Stimulated activated CD4-positive, alpha-beta T cell treated with anti-CD3 and anti-CD28 coated beads, Interleukin-1b, Interleukin-23, amount 100 ng/mL, for 24 hours (primary cell): ENCODE measurements at places on chromosomes 6 and 20.
A peak's percentile ranks its signal among the peaks of the same experiment; 100 is the strongest.

GRCh38 chr6:151260205-151260604 lies 20.4 kb downstream of the AKAP12 start:
- DNase-seq: no peak

- no peak for DNase-seq
Measured at GRCh38 chr20:36604952-36605398, 604 bp upstream of the RAB5IF start.

DNA sequence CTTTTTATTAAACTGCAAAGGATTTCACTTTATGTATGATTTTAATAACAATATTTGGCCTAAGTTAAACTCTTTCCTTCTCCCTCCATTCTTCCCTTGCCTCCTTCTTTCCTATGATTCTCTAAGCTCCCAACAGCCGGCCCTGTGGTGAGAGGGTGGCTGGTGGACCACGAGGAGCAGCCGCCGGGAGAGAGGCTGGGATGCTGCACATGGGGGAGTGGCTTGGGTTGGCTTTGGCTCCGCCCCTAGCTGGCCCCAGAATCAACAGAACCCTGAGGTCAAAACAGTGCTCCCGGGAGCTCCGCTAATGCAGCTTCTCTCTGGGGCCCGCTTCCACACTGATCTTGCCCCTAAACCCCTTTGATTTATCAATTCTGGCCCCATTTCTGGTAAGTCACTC lies 389.8 kb upstream of the AGPAT4 start:
- no peak for DNase-seq

DNA sequence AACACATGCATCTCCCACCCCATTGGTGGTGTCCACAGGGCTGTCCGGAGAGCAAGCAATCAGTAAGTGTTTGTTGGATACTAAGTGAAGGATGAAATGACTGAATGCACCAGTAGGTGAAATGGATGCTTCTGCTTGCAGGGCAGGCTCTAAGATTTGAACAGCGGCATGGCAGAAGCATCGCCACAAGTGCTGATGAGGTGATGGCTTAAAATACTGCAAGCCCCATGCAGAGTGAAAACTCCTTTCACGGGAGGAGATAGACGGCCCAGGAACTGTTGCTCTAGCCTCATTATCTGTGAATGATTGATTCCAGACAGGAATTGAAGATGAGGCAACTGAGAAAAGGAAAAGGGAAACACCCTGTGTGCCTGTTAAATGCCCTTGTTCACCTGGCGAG lies 158.9 kb downstream of the LY86 start:
- no peak for DNase-seq

DNA sequence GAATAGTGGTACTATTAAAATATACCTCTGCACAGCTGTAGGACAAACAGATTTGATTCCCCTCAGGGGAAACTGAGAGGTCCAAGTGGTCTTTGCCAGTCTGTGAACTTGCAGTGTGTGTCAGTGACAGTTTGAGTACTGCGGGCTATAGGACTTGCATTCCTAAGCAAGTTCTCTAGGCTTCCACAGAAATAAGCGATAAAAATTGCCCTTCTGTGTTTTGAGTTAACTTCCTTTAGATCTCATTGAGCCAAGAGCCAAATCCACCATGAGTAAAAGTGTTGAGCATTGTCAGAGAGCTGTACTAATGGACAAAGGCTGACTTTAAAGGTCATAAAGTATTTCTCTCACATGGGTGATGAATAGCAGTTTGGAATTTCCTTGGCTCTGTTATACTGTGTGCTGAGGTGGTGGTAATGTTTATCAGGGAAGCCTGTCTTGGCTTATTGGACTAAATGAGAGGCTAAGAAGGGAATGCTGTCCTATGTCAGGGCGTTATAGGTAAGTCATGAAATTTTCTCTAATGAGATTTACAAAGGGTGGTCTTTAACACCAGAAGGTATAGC lies 122.6 kb upstream of the MAP3K7 start:
- DNase-seq: no peak

- no peak for DNase-seq
Measured at GRCh38 chr20:20009784-20010253, 7.3 kb upstream of the NAA20 start.

- no peak for DNase-seq
Measured at GRCh38 chr20:2144850-2145249, 43.2 kb downstream of the STK35 start.

GRCh38 chr6:28839443-28840120 lies 84.2 kb downstream of the TRIM27 start:
- DNase-seq: no peak

DNA sequence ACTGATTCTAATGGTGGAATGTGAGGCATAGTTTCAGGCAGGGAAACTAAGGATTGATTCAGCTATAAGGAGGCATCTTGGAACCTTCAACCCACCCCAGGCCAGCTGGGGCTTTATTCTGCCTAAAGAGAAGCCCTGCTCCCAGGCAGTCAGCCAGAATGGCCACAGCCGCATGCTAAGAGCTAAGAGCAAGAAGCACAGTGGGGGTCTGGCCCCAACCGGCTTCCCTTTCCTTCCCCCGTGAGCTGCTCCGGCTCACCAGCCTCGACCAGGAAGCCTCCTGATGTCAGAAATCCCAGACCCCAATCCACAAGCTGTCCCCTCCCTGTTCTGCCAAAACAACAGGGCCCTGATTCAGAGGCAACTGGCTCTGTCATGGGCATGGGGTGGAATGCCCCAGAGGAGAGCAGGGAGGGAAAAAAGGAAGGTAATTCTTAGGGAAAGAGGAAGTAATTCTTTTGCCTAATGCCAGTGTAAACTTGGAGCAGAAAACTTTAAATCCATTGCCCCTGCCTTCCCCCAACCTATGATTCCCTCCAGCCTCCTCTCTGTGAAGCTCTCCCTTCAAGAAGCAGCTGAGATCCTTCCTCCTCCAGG lies 6.9 kb downstream of the GRM4 start:
- no peak for DNase-seq

- peak; percentile 32 for DNase-seq
Measured at GRCh38 chr6:36599791-36600209, 5.6 kb downstream of the SRSF3 start.

DNA sequence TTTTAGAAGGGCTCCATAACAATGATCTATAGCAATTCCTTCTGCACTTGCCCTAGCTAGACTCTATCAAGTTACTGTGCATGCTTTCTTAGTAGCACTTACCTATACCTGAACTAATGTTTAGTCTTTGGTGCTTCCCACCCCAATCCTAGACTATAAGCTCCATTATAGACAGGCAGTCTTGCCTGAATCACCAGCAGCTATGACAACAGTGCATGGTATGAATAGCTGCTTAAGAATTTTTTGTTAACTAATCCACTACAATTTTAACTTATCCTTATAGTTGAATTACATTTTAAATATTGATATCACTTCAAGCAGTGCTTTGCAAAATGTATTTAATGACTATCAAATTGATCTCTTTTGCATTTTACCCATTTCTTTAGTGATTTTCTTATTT lies 164.3 kb downstream of the RPS12 start:
- no peak for DNase-seq

DNA sequence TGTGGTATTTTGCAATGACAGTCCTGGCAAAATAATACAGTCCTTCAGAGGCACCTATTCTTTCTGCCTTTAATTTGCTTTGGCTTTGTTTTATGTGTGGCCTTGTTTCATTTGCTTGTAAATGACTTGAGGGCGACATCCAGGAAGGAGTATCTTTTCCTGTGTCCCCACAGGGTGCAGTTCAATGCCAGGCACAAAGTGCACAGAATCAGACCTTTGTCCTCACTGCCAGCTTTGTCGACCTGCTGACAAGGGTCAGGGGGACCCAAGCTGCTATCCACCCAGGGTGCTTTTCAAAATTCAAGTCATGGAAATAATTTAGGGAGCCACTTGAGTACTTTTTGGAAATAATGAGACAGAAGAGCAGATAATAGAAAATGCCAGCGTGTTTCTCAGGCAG lies 37.0 kb upstream of the CDKN1A start:
- no peak for DNase-seq

DNA sequence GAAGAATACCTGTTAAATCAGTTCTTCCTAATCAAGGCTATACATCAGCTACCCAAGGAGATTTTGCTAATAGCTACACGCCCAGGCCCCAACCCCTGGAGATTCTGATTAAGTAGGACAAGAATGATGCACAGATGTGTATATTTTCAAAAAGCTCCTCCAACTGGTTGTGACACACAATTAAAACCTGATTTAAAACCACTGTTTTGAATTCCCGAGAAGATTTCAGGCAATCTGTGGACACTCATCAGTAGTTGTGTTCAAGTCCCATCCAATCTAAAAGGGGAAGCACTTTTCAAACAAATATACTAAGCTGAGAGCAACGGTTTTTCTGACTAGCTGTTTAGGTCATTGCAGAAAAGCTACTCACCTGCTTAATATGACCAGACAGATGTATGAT lies 118.9 kb upstream of the NHSL1 start:
- DNase-seq: no peak

DNA sequence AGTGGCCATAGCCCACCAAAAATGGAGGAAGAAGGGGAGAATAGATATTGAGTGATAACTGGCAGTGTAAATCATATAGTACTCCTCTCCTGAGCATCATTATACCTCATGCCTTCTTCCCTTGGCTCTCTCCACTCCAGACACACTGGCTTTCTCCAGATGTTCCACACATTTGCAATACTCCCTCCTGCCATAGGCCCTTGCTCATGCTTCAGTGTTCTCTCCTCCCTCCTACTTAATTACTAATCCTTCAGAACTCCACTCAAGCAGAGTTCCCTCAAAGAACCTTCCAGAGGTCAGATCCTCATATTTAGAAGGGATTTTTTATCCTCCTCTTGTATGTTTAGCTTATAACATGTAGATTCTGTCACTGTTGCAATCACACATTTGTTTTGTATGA lies 279.5 kb upstream of the SUPT3H start:
- DNase-seq: no peak

DNA sequence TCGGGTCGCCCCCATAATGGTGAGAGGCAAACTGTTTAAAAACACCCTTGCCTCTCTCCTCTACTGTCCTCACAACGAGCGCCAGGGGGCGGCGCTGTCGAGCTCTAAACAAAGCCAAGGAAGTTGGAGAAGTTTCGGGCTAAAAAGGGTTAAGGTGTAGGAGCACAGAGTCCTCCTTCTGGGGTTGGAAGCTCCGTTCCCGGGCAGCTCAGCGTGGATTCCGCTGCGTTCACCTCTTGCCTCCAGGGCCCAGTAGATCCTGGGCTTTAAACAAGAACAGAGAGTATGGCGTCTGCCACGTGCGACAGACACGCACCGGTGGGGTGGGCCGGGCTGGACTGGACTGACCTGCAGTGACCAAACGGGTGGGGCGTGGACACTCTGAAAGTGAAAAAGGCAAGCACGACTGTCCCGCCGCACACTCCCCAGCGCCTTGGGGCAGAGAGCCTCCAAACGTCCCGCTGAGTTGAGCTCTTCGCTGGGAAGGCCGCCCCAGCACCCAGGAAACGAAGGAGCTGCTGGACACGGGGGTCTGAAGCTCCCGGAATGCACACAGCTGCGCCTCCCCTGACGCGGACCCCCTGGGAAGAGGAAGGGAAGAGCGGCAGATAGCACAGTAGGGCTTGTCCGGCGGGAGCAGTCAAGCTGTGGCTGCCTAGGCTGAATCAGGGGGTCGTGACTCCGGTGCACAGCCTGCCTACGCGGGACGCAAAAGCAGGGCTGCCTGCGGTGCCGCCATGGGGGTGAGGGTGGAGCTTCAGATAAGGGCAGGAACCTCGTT lies 1.6 kb upstream of the THBD start:
- no peak for DNase-seq

DNA sequence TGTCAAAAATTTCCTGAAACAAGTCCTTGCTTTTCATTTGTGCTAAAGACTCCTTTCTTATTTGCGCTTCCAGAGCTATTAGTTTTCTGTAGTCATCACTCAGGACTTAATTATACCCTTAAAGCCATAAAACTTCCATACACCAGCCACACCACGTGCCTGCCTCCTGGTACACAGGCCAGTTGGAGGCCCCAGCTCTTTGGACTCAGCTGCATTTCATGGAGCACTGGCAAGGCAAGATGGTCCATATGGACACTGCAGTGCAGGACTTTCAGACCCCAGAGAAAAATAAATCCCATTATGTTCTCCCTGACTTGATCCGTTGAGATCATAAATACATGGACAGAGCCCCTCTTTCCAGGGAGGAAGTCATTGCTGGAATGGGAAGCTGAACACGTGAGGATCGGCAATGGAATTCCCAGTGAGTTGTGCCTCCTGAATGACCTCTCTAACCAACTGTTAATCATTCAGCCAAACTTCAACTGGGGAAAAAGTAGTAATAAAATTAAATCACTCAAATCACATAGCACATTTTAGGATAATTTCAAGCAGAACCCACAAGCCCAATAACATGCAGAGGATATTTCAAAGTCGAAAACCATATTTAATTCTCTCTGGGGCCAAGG lies 173.1 kb downstream of the HACE1 start:
- no peak for DNase-seq

DNA sequence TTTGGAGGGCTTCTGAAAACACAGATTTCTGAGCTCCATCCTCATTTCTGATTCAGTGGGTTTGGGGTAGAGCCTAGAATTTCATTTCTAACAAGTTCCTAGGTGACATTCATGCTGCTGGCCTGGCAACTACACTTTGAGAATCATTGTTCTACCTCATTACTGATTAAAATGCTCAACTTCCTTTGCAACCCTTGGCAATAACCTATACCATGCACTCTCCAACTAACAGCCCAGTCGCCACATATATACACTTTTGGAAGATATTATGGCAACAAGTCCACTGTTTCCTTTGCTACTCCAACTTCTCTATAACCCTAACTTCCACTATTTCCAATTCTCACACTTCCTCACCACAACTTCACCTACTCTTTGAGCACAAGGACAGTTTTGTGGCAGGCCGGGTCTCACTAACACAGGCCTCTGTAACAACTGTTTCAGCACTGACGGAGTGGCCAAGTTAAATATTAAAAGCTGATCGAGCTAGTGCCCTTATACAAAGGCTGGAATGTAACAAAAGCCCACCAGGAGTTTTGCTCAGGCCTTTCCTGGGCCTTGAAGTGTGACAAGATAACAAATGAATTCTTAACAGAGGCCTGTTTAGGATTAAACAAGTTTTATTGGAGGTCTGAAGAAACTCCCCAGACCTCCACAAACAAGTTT lies 32.1 kb upstream of the RAB23 start:
- no peak for DNase-seq

- DNase-seq: no peak
Measured at GRCh38 chr20:2213401-2213800, 82.4 kb upstream of the TGM3 start.

DNA sequence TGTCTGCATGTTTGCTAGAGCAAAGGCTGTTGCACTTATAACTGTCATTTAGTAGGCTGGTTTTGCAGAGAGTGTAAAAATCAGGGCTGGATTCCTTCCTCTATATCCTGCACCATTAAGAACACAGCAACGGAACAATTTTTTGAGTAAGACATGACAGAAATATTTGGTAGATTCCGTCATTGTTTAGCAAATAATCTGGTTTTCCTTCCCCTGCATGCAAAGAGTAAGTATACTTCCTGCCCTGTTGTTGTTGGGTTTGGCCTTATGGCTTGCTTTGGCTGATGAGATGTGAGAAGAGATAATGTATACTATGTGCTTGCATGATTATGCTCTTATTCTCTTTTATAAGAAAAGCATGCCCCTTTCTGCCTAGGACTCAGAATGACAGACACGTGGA lies 23.8 kb downstream of the MANEA start:
- no peak for DNase-seq
